ENCODE measurements at places on chromosomes 4 and X.

- DNase-seq, result no peak
These were observed 21.0 kb upstream of the ANXA5 start for GRCh38 chr4:121717680-121718237.

DNA sequence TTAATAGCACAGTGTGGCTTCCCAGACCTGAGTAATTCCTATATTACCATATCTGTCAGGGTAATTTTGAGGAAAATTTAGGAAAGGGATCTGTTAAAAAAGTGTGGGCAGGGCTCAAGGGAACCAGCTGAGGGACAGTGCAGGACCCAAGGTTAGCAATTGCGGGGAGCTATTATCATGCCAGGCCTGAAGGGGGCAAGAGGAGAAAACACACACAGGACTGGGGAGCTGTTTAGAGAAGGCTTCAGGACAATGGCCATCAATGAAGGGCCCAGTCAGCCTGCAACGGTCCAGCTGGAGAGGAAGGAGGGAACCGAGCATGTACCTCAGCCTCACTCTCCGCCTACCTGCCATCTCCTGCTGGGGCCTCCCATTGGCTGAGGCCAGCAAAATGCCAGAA is 19.0 kb upstream of the NHS start:
- no peak for DNase-seq

DNA sequence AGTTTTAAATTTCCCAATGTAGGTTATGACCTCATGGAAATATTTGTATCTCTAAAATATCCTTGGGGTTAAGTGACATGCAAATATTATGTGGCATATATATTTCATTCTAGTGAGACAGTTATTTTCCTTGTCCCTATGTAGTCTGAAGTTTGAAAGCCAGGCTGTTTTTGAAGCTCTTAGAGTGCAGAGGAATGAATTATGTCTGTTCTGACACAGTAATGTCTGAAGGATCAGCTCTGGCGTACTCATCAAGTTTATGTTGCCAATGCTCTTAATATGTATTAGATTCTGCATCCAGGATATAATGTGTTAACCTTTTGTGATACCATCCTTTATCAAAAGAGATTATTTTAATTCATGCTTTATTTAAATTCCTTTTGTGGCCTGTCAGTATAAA is 355.8 kb downstream of the PCDH7 start:
- no peak for DNase-seq

- no peak for DNase-seq
These were observed 102.8 kb upstream of the MXRA5 start for GRCh38 chrX:3449287-3449686.

DNA sequence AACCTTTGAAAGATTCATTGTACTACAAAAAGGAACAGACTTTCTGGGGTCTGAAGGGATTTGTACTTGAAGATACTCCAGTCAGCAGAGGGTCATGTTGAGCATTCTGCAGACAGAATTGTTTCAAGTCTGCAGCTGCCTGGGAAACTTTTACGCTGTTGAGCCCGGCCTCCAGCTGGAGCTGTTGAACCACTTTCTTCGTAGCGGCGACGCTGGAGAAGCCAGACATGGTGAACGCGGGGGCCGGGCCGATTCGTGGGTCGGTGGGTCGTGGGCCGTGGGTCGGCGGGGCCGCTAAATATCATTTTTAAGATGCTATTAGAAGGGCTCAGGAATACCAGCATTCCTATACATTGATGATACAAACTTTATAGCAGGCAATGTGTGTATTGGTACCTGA is 12.0 kb upstream of the RTL9 start:
- no peak for DNase-seq

DNA sequence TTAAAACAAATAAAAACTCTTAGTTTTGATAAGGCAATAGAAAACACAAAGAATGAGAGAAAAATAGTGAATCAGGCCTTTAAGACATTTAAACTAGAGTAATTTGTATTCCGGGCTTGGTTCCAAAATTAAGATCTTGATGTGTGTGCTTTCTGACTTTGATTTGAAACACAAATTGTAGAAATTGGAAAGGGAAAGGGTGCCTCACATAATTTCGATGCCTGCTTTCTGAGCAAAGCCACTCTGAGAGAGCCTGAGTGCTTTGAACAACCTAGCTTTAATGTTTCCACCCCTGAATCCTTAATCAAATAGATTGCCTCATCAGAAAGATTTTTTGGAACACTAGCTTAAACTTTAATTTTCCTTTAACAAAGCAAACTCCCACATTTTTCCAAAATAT is 666.8 kb downstream of the PCDH18 start:
- no peak for DNase-seq

DNA sequence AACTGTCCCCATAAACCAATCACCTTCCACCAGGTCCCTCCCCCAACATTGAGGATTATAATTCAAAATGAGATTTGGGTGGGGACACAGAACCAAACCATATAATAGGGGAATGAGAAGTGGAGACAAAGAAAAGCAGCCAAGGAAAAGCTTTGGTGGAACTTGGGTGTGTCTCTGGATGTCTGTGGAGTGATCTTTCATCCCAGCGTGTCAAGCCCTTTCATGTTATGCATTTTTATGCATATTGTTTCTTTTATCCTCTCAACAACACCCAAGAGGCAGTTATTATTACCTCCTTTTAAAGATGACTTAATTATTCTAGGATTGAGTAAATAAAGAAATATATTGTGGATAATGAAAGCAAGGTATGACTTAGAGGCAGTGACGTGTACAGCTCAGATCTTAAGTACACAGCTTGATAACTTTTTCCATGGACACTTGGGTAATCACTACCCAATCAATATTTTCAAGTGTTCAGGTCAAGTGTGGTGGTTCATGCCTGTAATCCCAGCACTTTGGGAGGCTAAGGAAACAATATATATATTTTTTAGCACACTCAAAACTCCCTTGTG is 42.6 kb upstream of the HOPX start:
- DNase-seq, result no peak

GRCh38 chr4:29310252-29310651 is 1409.9 kb upstream of the PCDH7 start:
- no peak for DNase-seq

DNA sequence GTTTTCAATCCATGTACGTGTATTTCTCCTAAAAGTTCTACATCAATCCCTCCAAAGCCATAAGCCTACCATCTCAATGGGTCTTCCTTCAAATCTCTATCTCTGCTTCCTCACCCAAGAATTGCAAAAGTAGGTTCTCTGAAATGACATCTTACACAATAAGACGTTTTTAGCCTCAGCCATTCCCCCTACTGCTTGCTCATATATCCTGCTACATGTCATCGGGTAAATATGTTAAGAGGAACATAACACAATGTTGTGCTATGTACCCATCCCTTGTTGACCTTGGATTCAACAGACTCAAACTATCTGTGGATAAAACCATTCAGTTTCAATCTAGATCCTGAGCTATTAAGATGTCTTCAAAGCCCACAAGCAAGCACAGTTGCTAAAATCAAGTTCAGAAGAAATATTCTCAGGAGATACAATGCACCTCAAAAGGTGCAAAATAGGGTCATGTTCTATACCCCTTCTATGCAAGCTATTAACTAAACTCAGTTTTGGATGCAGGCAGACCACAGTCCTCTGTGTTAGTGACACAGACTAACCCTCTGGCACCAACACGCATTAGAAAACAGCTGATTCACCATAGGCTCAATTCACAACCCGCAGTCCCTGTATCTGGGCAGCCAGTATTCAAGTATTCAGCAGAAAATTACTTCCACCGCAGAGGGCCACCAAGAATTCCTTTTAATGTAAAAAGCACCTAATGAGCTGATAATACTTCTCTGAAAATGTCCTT is 56.8 kb downstream of the CD99L2 start:
- DNase-seq, result no peak

DNA sequence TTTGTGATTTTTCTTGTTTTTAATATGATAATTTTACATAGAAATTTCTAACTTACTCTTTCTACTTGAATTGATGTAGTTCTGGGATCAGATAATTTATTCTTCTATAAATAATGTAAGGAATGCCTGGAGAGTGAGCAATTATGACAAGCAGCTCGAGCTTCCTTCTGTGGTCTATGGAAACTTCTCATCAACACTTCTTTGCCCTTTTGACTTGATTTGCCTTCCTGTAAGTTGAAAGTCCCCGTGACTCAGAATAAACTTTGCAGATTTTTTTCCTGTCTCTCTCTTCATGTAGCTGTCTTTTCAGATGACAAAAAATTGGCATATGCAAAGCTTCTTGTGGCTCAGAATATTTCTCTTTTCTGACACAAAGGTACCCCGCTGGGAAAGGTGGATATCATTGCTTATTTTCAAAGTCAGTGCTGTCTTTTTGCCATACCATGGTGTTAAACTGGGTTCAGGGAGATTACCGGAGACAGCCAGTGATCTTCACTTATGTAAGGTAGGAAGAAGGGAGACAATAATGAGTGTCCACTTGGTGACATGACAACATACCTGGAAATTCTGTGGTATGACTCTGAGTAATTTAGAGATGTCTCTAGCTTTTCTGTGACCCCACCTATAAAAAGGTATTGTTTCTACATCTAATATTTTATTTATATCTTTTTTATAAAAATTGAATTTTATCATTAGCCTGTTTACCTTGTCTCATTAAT is 278.6 kb upstream of the GNPDA2 start:
- DNase-seq, result no peak

DNA sequence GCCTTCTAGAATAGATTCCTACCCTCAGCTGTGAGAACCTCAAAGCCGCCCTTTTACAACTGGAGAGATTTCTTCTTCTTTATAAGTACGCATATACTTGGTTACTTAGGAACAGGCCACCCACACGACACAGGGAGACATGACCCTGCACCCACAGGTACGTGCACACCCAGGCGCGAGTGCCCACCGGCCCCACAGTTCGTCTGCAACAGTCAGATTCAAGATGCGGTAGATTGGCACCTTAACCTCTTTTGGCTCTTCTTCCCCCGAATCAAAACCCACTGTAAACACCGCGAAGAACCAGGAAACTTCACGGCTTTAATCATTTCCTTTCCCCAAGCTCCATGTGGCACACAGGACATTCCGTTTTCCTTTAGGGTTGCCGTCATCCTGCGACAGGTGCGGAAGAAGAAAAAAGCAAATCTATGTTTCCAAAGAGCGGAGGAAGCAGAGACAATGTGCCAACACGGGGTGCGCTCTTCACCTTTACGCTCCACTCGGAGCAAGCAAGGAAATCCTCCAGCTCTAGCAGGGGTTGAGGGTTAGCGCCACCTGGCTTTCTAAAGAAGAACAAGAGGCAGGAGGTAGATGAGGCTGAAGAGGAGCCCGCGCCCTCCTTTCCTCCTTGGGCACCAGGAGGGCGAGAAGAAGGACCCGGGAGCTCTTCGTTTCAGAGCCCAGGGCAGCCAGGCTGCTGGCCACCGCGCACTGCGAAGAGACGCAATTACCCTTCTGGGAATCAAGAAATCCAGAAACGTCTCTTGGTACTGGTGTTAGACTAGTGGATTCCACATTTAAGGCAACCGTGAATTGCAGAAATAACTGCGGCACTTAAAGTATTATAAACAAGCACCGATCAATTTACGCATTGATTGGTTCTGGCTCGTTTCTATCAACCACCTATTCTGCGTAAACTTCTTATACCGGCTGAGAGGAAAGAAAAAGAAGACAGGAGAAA is 35.7 kb downstream of the HAND2 start:
- peak; percentile 28 for DNase-seq
